ENCODE measurements at places on chromosomes 5 and 9.

GRCh38 chr5:149220750-149221149, 50.9 kb upstream of the AFAP1L1 start:
- H3K27ac ChIP-seq: no peak overlapping the region
- DNase-seq: no peak
- no peaks in the 10 kb centered on the region for H3K4me1 ChIP-seq
- peaks cover 7% of the 10 kb centered on the region for H3K27me3 ChIP-seq
- no peak overlapping the region for H3K4me3 ChIP-seq
- no peaks in the 10 kb centered on the region for H3K36me3 ChIP-seq

- H3K27me3 ChIP-seq: no peaks in the 10 kb centered on the region
- peak overlapping the region; percentile 91 for H3K4me3 ChIP-seq
- H3K27ac ChIP-seq: peak overlapping the region; percentile 93
- DNase-seq: peak; percentile 56
- peaks cover 64% of the 10 kb centered on the region for H3K4me1 ChIP-seq
Measured at GRCh38 chr9:34988218-34989002, 1.1 kb upstream of the DNAJB5 start.

GRCh38 chr5:79890119-79890929, 100.7 kb downstream of the MTX3 start:
- no peak overlapping the region for H3K4me3 ChIP-seq
- H3K27ac ChIP-seq: no peak overlapping the region
- H3K27me3 ChIP-seq: peaks cover 7% of the 10 kb centered on the region
- no peaks in the 10 kb centered on the region for H3K36me3 ChIP-seq
- H3K4me1 ChIP-seq: peaks cover 21% of the 10 kb centered on the region
- no peak for DNase-seq

- H3K4me1 ChIP-seq: peaks cover 12% of the 10 kb centered on the region
- H3K27me3 ChIP-seq: peaks cover 8% of the 10 kb centered on the region
Measured at GRCh38 chr9:129402931-129403778, 217.7 kb downstream of the C9orf50 start.

DNA sequence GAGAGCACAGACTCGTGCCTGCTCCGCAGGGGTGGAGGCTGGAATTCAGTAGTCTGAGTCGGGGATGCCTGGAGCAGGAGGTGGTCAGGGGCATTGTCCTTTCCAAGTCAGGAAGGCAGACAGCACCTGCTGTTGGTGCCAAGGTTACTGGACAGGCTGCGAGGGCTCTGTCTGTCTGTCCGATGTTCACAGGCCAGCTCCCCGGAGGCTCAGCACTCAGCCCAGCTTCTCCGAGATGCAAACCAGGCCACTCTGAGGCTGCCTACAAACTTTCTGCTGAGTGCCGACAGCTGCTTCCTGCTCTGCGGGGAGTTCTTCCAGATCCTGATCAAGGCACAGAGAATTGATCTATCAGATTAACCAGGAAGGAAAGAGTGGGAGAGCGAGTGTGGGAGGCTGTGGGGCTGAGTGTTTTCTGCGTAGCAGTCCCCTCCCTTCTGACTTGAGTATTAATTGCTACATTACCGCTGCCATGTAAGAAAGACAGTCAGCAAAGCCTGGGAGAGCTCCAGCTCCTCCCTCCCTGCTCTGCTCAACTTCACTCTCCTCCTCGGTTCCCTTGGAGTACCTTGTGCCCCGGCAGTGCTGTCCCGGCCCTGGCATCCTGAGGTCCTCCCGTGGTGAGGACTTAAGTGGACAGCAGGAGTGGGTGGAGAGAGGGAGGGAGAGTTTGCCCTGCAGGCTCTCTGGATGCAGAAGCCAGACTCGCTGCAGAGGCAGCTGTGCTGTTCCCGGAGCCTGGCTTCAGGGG, 36.0 kb downstream of the KCNMB1 start:
- H3K27me3 ChIP-seq: peaks cover 34% of the 10 kb centered on the region
- H3K27ac ChIP-seq: no peak overlapping the region
- no peaks in the 10 kb centered on the region for H3K36me3 ChIP-seq
- peaks cover 15% of the 10 kb centered on the region for H3K4me1 ChIP-seq
- no peak for DNase-seq

Data from stimulated activated naive B cell treated with anti-CD40 and anti-IgM and Interleukin-4, amounts not matched to agents 10 μg/mL and 1 μg/mL and 100 μg/mL, for 72 hours (primary cell).